ENCODE measurements at places on chromosomes 5 and 9. TPM values are rescaled to one million over a fixed set of nuclear protein-coding genes. Genes with fewer than 3 reads are reported as not detected.

The CORO2A gene
- 5.7 TPM for total RNA-seq

The ZNG1E gene
- total RNA-seq: 84.9 TPM

The TRMT10B gene
- 5.5 TPM for total RNA-seq

The SPEF2 gene
- total RNA-seq: 4.6 TPM

The VAV2 gene
- total RNA-seq: 33.2 TPM

The SLC46A2 gene
- not detected for total RNA-seq

The MUSK gene
- not detected for total RNA-seq

The WNT8A gene
- not detected for total RNA-seq

The RGS14 gene
- total RNA-seq: 9.4 TPM

The HAVCR1 gene
- total RNA-seq: not detected

The IFNA2 gene
- not detected for total RNA-seq

The C5orf46 gene
- total RNA-seq: not detected

The ENTREP1 gene
- total RNA-seq: 1.1 TPM

The FCN2 gene
- not detected for total RNA-seq

The AQP3 gene
- total RNA-seq: 5.5 TPM

The NEURL1B gene
- total RNA-seq: 5.8 TPM

The CCL28 gene
- total RNA-seq: 0.25 TPM

The TMEM174 gene
- not detected for total RNA-seq

The NUTM2G gene
- not detected for total RNA-seq

The KLHL3 gene
- total RNA-seq: not detected

The LPAR1 gene
- 7.4 TPM for total RNA-seq

The FYB1 gene
- 0.42 TPM for total RNA-seq

The SHLD3 gene
- 2.8 TPM for total RNA-seq

The TMEM215 gene
- total RNA-seq: not detected

The FBP2 gene
- total RNA-seq: not detected

The ENHO gene
- 6.1 TPM for total RNA-seq

The PCDHB5 gene
- not detected for total RNA-seq

The SHISAL2B gene
- not detected for total RNA-seq

The CBY3 gene
- not detected for total RNA-seq

The GABRA6 gene
- not detected for total RNA-seq

The PCDHGA4 gene
- total RNA-seq: not detected

The OBP2B gene
- total RNA-seq: not detected

The LCP2 gene
- total RNA-seq: 0.61 TPM

The USP20 gene
- 16.8 TPM for total RNA-seq

The ZBTB43 gene
- total RNA-seq: 15.4 TPM

The RANBP17 gene
- total RNA-seq: 18.2 TPM

The CDC20B gene
- total RNA-seq: not detected

The SLC1A3 gene
- total RNA-seq: 12.9 TPM

The TMEFF1 gene
- total RNA-seq: 3.3 TPM

The ALDH1B1 gene
- total RNA-seq: 46.6 TPM

The PCDHGA8 gene
- total RNA-seq: not detected

The ABCA1 gene
- 0.89 TPM for total RNA-seq

The GNE gene
- 8.4 TPM for total RNA-seq

The CRB2 gene
- 0.07 TPM for total RNA-seq

The PHYKPL gene
- 57.8 TPM for total RNA-seq

The DNAJC25 gene
- total RNA-seq: 7.1 TPM

The TAF11L14 gene
- not detected for total RNA-seq

The SNX24 gene
- 10.8 TPM for total RNA-seq

The LCN9 gene
- not detected for total RNA-seq

The TAF11L10 gene
- not detected for total RNA-seq

The FOXD1 gene
- total RNA-seq: 26.8 TPM

The IL5 gene
- not detected for total RNA-seq

The SOX30 gene
- 0.27 TPM for total RNA-seq

The TOR4A gene
- total RNA-seq: 34.0 TPM

Measured in HCT116 (cell line).